HFFc6 (cell line): ENCODE measurements at places on chromosomes 1 and 21. TPM values are rescaled to one million over a fixed set of nuclear protein-coding genes. Genes with fewer than 3 reads are reported as not detected.

GRCh38 chr1:9871707-9872425 lies 38.2 kb downstream of the CTNNBIP1 start:
- no peaks in the 10 kb centered on the region; the same call in 1 of the 2 replicates for H3K36me3 ChIP-seq
- H3K27ac ChIP-seq = no peak overlapping the region
- peaks cover 1% of the 10 kb centered on the region; the same call in 1 of the 2 replicates for H3K27me3 ChIP-seq
- no peak for DNase-seq
- H3K4me3 ChIP-seq = no peak overlapping the region

Gene S100B
- not detected in 3 replicates for total RNA-seq

Gene PDZK1
- 0.80 to 1.5 TPM (median 0.94 TPM) in 3 replicates for total RNA-seq

DNA sequence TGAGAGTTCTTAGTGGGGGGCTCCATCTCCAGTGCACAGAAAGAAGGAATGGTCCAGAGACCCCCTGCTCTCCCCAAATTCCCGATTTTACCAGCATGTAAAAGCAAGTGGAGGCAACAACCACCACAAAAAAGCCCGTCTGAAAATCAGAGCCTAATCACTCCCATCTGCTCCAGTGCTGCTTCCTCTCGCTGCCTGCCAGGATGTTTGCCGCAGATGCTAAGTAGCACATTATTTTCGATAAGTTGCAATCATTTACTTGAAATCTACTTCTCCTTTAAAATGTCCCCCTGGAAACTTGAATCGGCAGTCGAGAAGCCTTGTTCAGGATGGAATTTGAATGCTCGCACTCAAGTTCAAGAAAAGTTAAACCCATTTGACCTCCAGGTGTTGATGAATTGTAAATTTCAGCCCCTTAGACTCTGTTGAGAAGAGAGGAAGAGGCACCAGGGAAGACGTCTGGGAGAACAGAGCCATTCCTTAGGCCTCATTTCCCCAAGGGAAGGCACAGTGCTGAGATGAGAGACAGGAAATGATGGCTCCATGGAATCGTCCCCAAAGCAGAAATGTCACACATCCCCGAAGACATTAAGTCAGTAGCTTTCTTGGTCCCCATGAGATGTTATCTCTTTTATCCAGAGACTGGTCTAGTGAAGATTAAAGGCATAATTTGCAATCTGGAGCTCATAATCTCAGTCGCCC lies 221.3 kb downstream of the PBX1 start:
- H3K36me3 ChIP-seq = no peaks in the 10 kb centered on the region
- peaks cover 41% of the 10 kb centered on the region for H3K4me1 ChIP-seq
- H3K27ac ChIP-seq = peak overlapping the region; percentile 96
- peaks cover 2% of the 10 kb centered on the region; the same call in 1 of the 2 replicates for H3K27me3 ChIP-seq

DNA sequence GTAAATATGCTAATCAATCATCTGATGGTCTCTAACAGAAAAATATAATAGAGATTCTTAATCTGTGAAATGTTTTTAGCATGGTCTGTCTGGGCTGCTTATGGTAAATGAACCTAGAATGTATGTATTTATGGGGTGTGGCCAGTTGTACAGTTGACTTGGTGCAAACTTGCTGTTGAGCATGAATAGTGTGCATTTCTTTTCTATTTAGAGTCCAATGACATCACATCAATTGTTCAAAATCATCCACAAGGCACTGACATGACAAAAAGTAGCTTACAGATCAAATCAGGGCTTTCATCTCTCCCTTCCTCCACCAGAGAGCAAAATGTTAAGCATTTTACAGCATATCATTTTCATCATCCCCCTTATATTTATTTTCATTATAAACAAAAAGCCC lies 1010.3 kb downstream of the KCNT2 start:
- H3K36me3 ChIP-seq = peaks cover 15% of the 10 kb centered on the region
- no peak overlapping the region for H3K4me3 ChIP-seq
- H3K27ac ChIP-seq = no peak overlapping the region
- no peak for DNase-seq

DNA sequence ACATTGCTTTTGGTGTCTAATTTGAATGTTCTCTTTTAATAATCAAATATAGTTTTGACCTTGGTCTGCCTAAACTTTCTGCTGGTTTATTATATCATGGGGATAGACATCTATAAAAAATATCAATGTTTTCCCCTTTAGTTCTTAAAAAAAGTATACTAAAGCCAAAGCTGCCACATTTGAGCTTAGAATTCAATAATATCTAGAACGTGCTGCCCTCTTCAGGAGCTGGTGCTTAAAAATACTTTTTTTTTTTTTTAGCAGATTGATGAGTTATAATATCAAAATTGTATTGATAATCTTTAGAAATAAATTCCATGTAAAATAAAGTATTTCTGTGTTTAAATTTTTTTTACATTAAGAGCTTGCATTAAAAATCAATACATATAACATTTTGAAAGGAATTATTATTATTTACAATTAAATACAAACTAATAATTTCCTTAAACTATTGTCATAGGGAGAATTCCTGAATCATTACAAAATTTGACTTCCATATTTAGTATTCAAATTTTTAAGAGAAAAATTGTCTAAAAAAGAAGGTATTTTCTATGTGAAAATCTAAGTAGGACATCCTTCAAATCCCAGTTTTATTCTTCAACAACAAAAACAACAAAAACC lies 40.1 kb upstream of the ADGRL2 start:
- DNase-seq = peak; percentile 10
- H3K4me1 ChIP-seq = peaks cover 23% of the 10 kb centered on the region
- H3K27me3 ChIP-seq = no peaks in the 10 kb centered on the region; the same call in 1 of the 2 replicates
- H3K36me3 ChIP-seq = no peaks in the 10 kb centered on the region

DNA sequence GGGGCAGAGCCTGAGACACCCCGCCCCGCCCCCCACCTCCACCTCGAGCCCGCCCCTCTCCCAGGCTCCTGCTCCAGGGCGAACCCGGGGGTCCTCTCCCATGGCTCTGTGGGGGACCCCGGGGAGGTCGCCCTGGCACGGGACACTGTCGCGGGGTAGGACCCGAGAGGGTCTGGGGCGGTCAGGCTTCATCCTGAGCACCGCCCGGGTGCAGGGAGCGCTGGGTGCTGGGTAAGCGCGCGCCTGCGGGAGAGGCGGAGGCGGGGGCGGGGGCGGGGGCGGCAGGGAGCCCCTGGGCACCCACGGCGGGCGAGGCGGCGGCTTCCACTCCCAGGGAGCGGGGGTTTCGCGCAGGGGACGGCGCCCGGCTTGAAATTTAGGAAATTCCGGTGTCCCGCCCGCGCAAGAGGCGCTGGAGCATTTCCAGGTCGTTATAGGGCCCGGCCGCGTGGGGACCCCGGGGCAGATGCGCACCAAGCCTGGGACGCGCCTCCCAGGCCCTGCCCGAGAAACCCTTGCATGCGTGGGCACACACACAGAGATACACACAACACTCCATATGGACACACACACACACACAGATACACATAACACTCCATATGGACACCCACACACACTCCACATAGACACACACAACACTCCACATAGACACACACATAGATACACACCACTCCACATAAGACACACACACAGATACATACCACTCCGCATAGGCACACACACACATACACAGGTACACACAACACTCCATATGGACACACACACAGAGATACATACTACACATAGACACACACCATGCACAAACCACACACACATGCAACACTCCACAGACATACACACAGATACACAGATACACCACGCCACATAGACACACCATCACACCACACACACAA lies 48.7 kb upstream of the SLC19A1 start:
- no peak overlapping the region for H3K27ac ChIP-seq
- DNase-seq = no peak
- H3K27me3 ChIP-seq = peaks cover 22% of the 10 kb centered on the region

GRCh38 chr1:206706298-206706791 lies 21.6 kb downstream of the MAPKAPK2 start:
- H3K4me1 ChIP-seq = peaks cover 93% of the 10 kb centered on the region
- no peak overlapping the region for H3K4me3 ChIP-seq
- 0 out of 2 replicates have a peak, but pooled peaks cover 5% of the 10 kb centered on the region for H3K36me3 ChIP-seq
- peak; percentile 35 for DNase-seq

- no peak overlapping the region for H3K4me3 ChIP-seq
- H3K4me1 ChIP-seq = no peaks in the 10 kb centered on the region
- H3K27ac ChIP-seq = no peak overlapping the region
These were observed 39.7 kb downstream of the DPT start for GRCh38 chr1:168689327-168689657.

- no peaks in the 10 kb centered on the region; the same call in 1 of the 2 replicates for H3K36me3 ChIP-seq
- DNase-seq = no peak
- H3K4me1 ChIP-seq = peaks cover 5% of the 10 kb centered on the region
- no peak overlapping the region for H3K27ac ChIP-seq
- no peaks in the 10 kb centered on the region for H3K27me3 ChIP-seq
These were observed 10.8 kb downstream of the AHDC1 start for GRCh38 chr1:27592931-27593677.
